ENCODE measurements at places on chromosomes 3 and 15.

- DNase-seq, result no peak
Observed at GRCh38 chr3:45067941-45068340, 41.8 kb downstream of the CLEC3B start.

DNA sequence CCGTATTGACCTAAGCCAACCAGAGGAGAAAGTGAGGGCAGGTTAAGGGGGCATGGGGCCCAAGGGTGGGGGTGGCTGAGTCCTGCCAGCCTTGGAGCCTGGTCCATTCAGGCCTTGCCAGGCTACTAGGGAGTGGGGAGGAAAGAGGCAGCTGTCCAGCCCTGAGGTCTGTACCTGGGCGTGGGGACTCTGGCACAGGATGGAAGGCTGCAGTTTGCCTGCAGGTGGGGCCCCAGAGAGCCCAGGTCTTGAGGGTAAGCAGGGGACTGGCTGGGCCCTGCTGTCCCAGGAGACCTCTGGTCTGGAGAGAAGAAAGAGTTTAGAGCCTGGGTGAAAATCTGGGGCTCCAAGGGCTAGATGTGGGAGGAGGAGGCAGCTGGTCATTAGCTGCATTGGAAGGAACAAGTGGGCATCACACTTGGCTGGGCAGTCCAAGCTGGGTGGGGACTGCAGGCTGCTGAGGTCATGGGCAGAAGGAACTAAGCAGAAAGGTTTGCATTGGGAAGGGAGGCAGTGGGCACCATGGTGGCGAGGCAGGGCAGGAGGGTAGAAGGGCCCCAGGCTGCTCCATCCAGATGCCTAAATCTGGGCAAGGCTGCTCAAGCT lies 108.4 kb downstream of the OXNAD1 start:
- no peak for DNase-seq

- no peak for DNase-seq
Observed at GRCh38 chr15:42395838-42396237, 36.5 kb downstream of the CAPN3 start.

DNA sequence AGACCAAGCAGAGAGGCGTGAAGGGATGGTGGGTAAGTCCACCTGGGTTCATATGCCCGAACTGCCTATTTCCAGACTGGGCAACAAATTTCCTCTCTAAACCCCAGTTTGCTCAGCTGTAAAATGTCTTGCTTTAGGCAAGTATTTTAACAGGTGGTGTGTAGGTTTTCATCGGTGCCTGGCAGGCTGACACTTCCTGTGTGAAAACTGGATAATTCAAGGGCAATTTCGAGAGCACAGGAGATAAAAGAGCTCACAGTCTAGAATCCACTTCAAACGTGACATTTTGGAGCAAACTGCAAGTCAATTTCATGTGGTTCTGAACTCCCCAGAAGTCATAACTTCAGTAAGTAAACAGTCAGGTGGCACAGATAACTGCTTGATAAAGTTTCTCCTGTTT lies 112.2 kb downstream of the OXNAD1 start:
- no peak for DNase-seq

DNA sequence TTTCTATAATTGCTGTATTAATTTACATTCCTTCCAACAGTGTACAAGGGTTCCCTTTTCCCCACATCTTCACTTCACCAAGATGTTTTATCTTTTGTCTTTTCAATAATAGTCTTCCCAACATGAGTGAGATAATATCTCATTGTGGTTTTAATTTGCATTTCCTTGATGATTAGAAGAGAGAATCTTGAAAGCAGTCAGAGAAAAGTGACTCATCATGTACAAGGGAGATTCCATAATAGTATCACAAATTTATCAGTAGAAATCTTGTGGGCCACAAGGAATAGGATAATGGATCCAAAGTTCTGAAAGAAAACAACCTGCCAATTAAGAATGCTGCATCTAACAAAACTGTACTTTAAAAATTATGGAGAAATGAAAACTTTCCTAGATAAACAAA lies 189.3 kb downstream of the NECTIN3 start:
- DNase-seq, result no peak

GRCh38 chr3:156014489-156014888 lies 105.9 kb upstream of the KCNAB1 start:
- DNase-seq, result no peak

DNA sequence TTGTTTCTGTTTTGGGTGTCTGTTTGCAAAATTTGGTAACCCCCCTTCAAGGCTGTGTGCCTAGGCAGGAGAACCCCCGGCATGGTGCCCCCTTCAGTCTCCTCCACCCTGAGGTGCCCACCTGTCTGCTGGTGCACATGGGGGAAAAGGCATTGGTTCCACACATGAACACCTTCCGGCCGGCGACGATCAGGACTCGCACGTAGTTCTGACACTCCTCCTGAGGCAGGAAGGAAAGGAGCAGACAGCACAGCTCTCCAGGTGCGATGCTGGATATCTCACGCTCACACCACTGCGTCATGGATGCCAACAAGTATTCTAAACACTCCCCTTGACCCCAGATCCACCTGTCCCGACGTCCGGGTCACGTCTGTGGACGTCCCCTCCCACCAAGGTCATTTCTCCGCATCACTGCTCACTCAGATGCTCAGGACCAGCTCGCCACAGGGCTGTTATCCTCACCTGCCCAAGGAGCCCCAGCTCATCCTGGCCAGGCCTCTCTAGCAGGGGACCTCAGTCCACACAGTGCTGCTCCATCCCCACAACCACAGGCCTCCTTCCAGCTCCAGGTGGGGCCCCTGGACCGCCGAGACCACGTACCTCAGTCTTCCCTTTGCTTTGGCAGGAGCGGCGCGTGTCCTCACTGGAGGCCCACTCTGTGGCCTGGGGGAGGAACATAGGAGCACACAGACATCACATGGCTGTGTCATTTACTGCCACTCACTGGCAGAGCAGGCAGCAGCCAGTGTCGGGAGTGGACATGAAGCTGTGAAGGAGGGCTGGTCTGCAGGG lies 99.0 kb downstream of the SEMA5B start:
- DNase-seq, result no peak

DNA sequence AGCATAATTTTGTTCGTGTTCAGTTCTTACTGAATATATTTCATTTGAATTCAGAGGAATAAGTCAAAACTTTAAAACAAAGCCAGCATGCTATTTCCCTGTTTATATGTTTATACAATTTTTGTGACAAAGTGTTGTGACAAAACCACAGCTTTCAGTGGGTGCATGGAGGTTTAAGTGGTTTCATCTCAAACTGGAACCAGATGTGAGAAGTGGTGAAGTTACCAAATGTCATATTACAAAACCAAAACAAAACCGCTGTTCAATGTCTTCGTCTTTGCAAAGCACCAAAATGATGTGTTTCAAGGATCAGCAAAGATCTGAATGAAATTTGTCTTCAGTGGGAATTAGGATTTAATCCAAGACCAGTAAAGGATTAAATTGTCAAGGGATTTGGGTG lies 59.3 kb upstream of the OSTN start:
- DNase-seq, result no peak

GRCh38 chr15:80850941-80851451 lies 71.8 kb downstream of the CEMIP start:
- DNase-seq, result no peak

- no peak for DNase-seq
Observed at GRCh38 chr3:2554656-2555055, 456.0 kb downstream of the CNTN4 start.

DNA sequence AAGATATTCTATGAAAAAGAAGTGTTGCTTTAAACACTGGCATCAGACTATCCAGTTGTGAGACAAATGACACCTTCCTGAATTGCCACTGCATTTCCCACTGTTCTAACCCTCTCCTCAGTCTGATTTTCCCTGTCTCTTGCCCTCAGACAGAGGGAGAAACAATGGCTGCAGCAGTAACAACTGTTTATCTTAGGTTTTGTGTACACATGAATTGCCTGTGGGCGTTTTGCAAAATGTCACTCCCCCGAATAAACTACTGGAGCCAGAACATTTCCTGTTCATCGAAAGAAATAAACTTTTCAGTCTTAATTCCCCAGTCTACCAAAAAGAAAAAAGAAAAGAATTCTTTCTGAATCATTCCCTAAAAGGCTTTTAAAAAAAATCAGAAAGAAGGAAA lies 155.1 kb downstream of the MAGI1 start:
- DNase-seq, result no peak

GRCh38 chr3:130250982-130251381 lies 94.5 kb upstream of the COL6A5 start:
- no peak for DNase-seq

GRCh38 chr3:196149375-196149774 lies 61.8 kb downstream of the ZDHHC19 start:
- DNase-seq, result no peak

DNA sequence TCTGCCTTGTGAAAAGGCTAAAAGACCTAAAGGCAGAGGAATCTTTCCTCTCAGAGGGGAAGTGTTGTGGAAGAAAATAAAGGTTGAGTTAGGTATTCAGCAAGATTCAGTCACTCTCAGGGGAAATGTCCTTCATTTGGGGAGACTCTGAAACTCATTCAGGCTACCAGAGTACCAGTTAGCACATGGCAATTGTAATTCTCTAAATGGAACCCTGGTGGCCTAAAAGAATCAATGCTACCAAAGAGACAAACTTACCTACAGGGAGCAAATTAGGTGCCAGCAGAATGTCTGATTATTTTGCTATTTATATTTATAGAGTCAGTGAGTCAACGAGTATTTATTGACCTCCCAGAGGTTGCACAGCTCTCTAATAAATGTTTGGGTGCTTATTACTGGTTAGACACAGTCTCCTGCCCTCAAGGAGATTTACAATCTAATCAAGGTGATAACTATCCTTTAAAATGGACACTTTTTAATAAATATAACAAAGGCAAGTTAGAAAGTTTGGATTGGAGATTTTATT lies 33.9 kb upstream of the CDIN1 start:
- DNase-seq, result no peak

DNA sequence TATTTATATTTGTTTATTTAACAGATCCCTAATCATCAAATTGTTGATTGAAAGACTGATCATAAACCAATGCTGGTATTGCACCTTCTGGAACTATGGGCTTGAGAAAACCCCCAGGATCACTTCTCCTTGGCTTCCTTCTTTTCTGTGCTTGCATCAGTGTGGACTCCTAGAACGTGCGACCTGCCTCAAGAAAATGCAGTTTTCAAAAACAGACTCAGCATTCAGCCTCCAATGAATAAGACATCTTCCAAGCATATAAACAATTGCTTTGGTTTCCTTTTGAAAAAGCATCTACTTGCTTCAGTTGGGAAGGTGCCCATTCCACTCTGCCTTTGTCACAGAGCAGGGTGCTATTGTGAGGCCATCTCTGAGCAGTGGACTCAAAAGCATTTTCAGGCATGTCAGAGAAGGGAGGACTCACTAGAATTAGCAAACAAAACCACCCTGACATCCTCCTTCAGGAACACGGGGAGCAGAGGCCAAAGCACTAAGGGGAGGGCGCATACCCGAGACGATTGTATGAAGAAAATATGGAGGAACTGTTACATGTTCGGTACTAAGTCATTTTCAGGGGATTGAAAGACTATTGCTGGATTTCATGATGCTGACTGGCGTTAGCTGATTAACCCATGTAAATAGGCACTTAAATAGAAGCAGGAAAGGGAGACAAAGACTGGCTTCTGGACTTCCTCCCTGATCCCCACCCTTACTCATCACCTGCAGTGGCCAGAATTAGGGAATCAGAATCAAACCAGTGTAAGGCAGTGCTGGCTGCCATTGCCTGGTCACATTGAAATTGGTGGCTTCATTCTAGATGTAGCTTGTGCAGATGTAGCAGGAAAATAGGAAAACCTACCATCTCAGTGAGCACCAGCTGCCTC lies 14.7 kb downstream of the THBS1 start:
- no peak for DNase-seq

- DNase-seq, result no peak
Observed at GRCh38 chr3:117238806-117239205, 529.2 kb downstream of the TUSC7 start.

GRCh38 chr3:77028005-77028404 lies 11.9 kb upstream of the ROBO2 start:
- no peak for DNase-seq

DNA sequence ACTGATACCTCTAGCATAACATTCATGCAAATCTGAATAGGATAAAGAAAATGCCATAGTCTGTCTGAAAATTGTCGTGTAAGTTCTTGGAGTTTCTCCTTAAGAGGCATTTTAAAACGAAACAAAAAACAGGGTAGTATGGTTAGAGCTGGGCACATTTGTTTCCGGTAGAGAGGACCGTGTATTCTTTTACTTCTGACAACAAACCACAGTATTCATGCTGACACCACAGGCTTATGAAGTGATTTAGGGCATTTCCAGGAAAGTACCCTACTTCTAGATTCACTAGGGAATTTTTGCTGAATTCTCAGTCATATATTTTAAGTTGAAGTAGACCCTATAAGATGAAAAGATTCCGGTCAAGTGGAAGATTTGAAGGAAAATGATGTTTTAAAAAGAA lies 541.3 kb downstream of the UNC13C start:
- no peak for DNase-seq

GRCh38 chr15:44836094-44836493 lies 99.8 kb downstream of the TRIM69 start:
- DNase-seq, result no peak

DNA sequence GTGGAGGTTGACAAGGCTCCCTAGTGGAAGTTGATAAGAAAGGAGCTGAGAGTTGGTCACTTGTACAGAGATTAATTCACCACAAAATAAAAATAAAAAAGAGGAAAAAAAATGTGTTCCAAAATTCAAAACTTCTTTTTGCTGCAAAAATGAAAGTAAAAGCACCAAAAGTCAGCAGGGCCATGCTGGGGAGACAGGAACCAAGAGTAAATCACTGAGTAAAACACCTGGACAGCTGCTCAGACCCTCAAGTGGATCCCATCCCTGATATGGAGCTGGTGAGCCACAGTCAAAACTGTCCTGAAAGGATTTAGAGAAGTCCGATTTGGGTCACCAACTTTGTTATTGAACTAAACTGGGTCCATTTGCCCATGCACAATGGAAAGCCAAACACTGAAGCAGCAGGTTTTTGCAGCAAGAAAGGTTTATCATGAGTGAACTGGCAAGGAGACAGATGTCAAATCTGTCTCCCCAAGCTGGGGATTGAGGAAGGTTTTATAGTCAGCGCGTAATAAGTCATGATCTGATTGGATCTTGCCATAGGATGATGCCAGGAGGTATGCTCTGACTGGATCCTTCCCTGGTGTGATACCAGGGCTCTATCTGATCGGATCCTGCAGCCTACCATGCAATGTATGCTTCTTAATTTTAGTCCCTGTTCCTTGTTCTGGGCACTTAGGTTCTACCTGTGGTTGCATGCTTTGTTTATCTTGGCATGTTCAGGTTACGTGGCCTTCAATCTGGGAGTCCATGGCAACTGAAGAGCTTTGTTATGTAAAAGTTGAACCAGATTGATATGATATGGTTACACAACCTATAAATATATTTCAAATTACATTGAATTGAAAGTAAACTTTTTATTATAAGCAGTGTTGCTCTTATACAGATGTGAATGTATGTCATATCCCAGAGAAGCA lies 313.2 kb downstream of the POLQ start:
- no peak for DNase-seq

- no peak for DNase-seq
Observed at GRCh38 chr3:178584722-178585380, 48.6 kb downstream of the KCNMB2 start.

DNA sequence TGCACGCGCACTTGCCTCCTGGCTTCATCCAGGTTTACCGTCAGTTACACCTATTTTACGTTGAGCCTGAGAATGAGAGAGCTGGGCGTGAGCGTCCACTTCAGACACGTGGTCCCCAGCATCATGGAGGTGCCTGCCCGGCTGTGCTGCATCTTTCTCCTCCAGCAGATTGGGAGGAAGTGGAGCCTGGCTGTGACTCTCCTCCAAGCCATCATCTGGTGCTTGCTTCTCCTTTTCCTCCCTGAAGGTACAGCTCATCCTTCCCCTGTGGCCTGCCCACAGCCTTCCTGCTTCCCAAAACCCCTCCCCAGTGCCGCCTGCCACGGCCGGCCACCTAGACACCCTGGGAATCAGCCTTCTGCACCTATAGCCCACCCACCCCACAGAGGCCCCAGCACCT lies 31.6 kb downstream of the SLC22A14 start:
- DNase-seq, result no peak
